ENCODE measurements at places on chromosomes 5 and 9. TPM values are rescaled to one million over a fixed set of nuclear protein-coding genes. Genes with fewer than 3 reads are reported as not detected.

Gene PCDHGA9
- total RNA-seq, result 0.34 TPM

Gene PCDHA8
- not detected for total RNA-seq

Gene LIFR
- 10.6 TPM for total RNA-seq

Gene FOXE1
- total RNA-seq, result not detected

Gene PPP3R2
- total RNA-seq, result not detected

DNA sequence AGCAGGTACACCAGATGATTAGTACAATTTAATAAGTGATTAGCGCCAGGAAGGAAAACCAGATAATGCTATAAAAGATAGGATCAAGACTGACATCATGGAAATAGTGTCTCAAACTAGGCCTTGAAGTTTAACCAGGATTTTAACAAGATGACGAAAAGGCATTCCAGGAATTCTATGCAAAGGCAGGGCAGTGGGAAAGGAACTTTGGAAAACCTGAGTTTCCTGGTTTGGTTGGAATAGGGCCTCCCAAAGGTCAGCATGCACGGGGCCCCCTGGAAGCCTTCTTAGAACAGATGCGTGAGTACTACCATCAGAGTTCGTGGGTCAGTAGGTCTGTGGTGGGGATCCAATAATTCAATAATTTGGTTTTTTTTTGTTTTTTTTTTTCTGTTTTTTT, 935.2 kb upstream of the DMAC1 start:
- DNase-seq, result no peak

DNA sequence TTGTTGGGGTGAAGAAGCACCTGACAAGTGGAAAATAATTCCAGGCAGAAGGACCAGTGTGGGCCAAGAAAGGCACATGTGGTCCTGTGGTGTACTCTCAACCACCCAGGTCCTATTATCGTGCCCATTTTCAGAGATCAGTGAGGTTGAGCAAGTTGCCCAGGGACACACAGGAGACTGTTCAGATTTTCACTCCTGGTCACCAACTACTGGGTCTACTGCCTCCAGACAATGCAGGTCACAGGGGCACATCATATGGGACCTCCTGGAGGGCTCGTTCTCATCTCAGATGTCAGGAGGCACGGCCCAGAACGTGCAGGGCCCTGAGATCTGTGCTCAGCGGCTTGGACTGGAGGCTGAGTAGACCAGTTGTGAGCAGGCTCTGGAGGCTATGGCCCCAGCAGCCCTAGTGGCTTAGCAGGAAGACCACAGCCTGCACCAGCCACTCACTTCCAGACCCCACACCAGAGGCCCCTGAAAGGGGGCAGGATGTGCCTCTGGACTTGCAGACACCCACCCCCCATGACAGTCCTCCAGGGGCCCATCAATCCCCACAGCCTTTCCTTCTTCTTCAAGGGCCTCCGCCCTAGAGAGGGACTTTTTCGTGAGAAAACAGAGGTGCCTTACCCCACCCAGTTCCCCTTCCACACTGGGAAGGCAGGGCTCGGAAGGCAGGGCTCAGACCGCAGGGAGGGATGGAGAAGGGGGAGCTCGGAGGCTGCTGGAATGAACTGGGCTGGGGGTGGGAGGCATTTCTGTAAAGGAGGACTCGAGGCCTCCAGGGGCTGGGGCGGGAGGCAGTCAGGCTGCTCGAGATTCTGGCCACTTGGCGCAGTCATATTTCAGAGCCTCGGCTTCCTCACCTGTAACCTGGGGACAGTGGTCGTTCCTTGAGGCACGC, 82.7 kb upstream of the NEURL1B start:
- no peak for DNase-seq

GRCh38 chr9:134951461-134951860, 33.7 kb upstream of the FCN1 start:
- no peak for DNase-seq

DNA sequence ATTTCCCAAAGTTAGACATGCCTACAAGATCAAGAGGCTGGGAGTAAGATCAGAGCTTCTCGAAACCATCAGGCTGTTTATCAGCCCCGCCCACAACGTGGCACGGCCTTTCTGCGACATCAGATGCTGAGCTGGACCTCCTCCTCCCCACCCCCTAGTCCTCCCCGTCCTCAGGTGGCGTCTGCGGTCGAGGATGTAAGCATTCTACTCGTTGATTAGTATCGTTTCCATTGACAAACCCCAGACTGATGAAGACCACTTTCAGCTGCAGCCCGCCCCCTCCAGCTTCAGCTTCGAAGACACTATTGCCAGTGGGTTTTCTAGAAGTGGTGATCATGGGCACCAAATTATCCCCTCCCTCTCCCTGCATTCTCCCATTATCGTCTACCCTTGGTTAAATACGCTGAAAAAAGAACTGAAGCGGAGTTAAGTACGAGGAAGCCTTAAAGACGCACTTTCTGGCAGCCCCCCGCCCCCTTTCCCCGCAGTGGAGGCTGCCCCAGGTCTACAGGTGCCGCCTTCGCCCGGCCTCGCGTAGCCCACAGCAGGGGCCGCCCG, 1.1 kb downstream of the PPIC start:
- DNase-seq, result peak; percentile 52

- no peak for DNase-seq
Observed at GRCh38 chr9:124975131-124975530, 34.2 kb upstream of the GOLGA1 start.

- DNase-seq, result peak; percentile 83
Observed at GRCh38 chr9:113682297-113682771, 193.8 kb upstream of the ZNF618 start.

GRCh38 chr9:112810696-112811490, 60.3 kb downstream of the SNX30 start:
- DNase-seq, result no peak

- no peak for DNase-seq
Observed at GRCh38 chr9:126667190-126668055, 53.7 kb downstream of the LMX1B start.
